ENCODE measurements at places on chromosomes 6 and 20. TPM values are rescaled to one million over a fixed set of nuclear protein-coding genes. Genes with fewer than 3 reads are reported as not detected.

DNA sequence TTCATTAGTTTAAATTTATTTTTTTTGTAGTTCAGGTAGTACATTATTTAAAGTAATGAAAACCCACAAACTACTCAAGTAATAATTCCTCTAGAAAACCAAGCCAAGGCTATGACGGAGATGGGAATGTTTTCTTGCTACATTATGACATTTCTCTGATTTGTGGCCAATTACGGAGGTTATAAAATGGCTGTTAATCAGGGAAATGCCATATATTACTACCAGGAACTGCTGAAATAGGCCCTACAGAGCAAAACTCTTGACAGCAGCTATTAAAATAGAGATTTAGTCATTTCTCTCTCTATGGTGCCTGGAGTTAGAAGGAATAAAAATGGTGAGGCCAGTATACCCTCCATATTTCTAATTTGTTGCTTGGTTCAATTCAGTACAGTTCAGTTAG is 280.0 kb downstream of the ARHGAP18 start:
- DNase-seq, result no peak

- DNase-seq, result peak; percentile 36
These were observed 112.1 kb upstream of the BCLAF1 start for GRCh38 chr6:136401749-136402148.

DNA sequence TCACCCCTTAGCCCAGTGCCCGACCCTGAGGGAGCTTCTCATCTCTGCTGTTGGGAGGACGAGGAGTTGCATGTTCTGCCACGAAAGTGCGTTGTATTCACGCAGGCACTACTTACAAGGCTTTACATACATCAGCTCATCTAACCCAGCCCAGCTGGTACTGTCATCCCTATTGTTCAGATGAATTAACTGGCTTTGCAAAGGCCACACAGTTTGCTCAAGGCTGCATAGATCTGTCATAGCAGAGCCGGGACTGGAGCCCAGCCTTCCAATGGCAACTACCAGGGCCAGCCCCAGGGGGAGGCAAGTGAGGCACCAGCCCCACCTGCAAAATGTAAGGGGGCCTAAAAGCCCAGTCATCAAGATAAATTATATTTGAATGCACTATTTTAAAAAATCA is 257.6 kb downstream of the NFATC2 start:
- DNase-seq, result no peak

The OR2H2 gene
- not detected for total RNA-seq

GRCh38 chr20:59581993-59582679 is 22.2 kb upstream of the PHACTR3 start:
- DNase-seq, result no peak

DNA sequence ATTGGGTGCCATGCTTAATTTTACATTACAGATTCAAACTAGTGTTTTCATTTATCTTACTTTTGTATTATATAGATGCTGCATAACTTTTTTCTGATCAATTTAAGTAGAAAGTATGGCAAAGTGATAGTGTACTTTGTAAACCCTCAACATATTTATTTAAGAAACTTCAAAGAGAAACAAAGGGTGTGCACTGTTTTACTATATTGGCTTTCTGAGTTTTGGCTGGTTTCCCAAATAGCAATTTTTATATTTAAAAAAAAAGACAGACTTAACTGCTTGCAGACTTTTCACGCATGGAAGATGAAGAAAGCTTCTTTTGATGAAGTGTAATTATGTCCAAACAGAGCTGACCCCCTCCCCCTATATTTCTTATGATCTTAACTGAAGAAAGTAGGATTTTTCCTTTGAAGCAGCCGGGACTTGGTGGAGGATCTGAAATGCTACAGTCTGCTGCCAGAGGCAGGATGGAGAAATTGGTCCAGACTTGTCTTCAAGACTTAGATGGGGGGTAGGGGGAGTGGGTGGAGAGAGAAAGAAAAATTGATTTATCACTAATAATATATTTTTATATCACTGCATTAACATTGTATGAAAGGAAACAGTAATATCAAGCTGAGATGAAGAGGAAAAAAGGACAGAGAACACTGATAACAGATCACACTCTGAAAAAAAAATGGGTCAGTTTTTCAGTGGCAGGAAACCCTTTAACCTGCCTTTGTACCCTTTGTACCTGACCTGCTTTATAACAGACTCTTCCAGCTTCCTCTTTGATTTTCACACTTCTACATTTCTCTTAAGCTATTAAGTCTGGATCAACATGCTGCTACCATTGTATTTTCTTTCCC is 56.0 kb upstream of the SUPT3H start:
- DNase-seq, result no peak

DNA sequence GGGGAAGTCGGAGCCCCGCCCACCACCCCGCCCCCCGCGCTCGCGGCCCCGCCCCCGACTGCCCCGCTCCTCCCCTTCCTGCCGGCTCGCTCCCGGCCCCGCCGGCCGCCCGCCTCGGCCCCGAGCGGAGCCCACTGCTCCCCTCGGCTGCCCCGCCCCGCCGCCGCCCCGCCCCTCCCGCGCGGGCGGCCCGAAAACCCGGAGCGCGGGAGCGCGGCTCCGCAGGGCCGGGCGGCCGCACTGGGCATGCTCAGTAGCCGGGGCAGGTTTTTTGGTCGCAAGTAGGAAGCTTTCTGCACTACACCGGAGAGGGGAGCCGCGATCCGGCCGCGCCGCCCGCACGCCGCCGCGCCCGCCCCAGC is at the start of gene CDYL:
Gene CDYL (plus strand): TSS at position 274 of the 362 bp plus-strand sequence. CDS start 380 bp downstream, outside the sequence.
- DNase-seq, result peak; percentile 83

The SOBP gene
- 1.6 TPM for total RNA-seq

GRCh38 chr6:150725795-150726194 is 126.1 kb downstream of the PLEKHG1 start:
- no peak for DNase-seq

GRCh38 chr6:18263418-18264218 is 712 bp downstream of the DEK start:
- DNase-seq, result peak; percentile 34

The RAMACL gene
- total RNA-seq, result 0.27 TPM
